ENCODE measurements at places on chromosomes 7 and 10. TPM values are rescaled to one million over a fixed set of nuclear protein-coding genes. Genes with fewer than 3 reads are reported as not detected.

- no peak overlapping the region for H3K27ac ChIP-seq
- H3K4me3 ChIP-seq: no peak overlapping the region
- no peaks in the 10 kb centered on the region for H3K36me3 ChIP-seq
Measured at GRCh38 chr10:31034098-31034909, 2.6 kb upstream of the ZNF438 start.

DNA sequence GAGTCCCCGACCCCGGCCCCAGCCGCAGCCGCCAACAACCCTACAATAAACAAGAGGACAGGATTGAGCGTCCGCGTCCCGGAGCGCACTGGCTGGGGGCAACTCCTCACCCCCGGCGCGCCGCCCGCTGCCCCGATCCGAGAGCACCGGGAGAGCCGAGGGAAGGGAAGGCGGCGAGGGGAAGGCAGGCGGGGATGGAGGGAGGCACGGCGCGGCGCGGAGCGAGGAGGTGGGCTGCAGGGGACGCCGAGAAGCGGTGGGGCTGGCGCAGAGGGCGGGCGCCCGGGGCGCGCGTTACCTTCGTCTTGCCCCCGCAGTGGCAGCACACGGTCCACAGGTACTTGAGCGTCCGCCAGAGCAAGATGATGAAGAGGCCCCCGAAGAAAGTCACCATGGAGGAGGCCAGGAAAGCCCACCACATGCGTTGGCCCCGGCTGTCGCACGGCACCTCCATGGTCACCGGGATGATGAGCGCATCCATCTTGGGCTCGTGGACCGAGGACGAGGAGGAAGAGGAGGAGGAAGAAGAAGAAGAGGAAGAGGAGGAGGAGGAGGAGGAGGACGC is 559 bp downstream of the KCNMA1 start:
- H3K27ac ChIP-seq: no peak overlapping the region
- no peak for DNase-seq
- no peaks in the 10 kb centered on the region for H3K36me3 ChIP-seq
- H3K27me3 ChIP-seq: no peaks in the 10 kb centered on the region
- peak overlapping the region; percentile 71 for H3K4me3 ChIP-seq
- H3K4me1 ChIP-seq: no peaks in the 10 kb centered on the region

HOXA2 gene
- polyA plus RNA-seq: 0.28 TPM

DNA sequence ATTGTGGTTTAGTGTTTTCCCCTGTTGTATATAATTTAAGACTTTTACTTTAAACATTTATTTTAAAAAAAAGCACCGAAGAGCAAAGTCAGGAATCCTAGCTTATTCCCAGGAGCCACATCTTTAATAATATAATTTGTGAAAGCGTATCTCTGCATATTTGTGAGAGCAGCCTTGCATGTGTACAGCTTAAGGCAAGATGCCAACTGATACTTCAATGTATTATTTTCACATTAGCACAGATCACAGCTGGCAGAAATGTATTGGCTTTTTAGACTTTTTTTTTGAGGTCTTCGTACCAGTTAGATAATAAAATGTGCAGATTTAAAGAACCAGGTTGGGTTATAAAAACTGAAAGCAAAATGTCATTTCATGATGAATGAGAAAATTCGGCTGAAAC is 845.7 kb upstream of the POT1 start:
- no peaks in the 10 kb centered on the region for H3K4me1 ChIP-seq
- DNase-seq: no peak
- H3K36me3 ChIP-seq: no peaks in the 10 kb centered on the region
- no peak overlapping the region for H3K27ac ChIP-seq
- H3K27me3 ChIP-seq: no peaks in the 10 kb centered on the region

DNA sequence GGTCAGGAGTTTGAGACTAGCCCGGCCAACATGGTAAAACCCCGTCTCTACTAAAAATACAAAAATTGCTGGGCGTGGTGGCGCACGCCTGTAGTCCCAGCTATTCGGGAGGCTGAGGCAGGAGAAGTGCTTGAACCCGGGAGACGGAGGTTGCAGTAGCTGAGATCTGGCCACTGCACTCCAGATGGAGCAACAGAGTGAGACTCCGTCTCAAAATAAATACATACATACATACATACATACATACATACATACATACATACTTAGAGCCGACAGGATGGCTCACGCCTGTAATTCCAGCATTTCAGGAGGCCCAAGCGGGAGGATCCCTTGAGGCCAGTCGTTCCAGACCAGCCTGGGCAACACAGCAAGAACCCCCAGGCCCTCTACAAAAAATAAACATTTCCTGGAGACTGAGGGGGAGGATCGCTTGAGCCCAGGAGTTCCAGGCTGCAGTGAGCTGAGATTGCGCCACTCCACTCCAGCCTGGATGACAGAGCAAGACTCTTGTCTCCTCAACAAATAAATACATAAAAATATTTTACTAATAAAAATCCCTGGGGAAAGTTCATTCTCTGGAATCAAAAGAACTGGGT is 90.9 kb upstream of the TNRC18 start:
- H3K36me3 ChIP-seq: no peaks in the 10 kb centered on the region
- H3K4me3 ChIP-seq: peak overlapping the region; percentile 92
- no peaks in the 10 kb centered on the region for H3K4me1 ChIP-seq

DNA sequence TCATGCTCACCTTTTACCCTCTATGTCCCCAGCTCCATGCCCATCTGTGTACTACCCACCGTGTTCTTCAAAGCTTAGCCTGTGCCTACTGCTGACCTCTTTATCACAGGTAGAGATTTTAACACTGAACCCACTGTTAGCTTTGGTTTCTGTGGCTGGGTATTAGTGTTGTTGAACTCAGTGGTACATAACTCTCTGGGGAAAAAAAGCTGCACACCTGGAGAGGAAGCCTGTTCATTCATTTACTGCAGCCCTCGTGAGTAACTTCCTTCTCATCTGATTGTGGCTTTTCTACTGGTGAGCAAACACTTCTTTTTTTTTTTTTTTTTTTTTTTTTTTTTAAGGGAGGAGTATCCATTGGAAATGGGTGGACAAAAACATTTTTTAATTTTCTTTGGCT is 326.3 kb downstream of the CCSER2 start:
- no peaks in the 10 kb centered on the region for H3K36me3 ChIP-seq
- H3K4me1 ChIP-seq: no peaks in the 10 kb centered on the region
- H3K27ac ChIP-seq: no peak overlapping the region
- H3K27me3 ChIP-seq: no peaks in the 10 kb centered on the region
- no peak for DNase-seq

GHRHR gene
- polyA plus RNA-seq: 0.47 TPM

CYP3A7 gene
- polyA plus RNA-seq: 0.23 TPM

UFSP1 gene
- polyA plus RNA-seq: 5.2 TPM

COL1A2 gene
- 18.5 TPM for polyA plus RNA-seq

DNA sequence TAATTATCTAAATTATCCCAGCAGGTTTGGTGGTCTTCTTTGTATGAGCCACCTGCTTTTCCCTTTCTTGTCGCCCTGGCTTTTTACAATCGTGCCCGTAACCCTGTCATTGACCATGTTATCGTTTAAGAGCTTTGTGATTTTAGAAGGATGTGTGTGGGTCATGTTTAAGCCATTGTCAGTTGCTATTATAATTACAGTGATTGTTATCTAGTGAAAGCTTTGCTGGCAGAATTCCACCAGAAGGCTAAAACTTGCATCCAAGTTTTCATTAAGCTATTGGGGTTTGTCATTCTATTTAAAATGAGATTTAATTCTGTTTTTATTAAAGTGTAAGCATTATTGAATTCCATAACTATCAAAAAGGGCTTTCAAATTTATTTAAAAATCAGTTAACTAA is 354.2 kb upstream of the TMEM229A start:
- H3K27me3 ChIP-seq: no peaks in the 10 kb centered on the region
- no peaks in the 10 kb centered on the region for H3K36me3 ChIP-seq
- no peak overlapping the region for H3K27ac ChIP-seq
- no peak for DNase-seq
- H3K4me3 ChIP-seq: no peak overlapping the region
- H3K4me1 ChIP-seq: no peaks in the 10 kb centered on the region

DNA sequence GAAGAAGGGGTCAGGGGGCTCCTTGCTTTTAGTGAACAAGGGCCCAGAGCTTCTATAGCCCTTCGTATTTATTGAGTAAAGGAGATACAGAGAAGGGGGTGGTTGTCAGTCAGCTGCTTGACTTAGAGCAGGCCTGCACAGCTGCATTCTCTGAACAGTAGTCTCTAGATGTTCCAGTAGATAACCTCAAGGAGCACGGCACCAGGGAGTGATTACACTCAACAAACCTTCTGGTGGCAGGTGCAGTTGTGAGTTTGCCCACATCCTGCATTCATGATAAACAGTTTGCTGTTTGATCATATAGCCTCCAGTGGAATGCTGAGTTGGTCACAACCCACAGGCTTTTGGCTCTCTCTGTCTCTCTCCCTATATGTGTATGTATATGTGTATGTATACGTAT is 70.0 kb upstream of the GJD4 start:
- H3K36me3 ChIP-seq: no peaks in the 10 kb centered on the region
- H3K27me3 ChIP-seq: no peaks in the 10 kb centered on the region
- no peak overlapping the region for H3K4me3 ChIP-seq
- H3K27ac ChIP-seq: no peak overlapping the region
- no peaks in the 10 kb centered on the region for H3K4me1 ChIP-seq

DNA sequence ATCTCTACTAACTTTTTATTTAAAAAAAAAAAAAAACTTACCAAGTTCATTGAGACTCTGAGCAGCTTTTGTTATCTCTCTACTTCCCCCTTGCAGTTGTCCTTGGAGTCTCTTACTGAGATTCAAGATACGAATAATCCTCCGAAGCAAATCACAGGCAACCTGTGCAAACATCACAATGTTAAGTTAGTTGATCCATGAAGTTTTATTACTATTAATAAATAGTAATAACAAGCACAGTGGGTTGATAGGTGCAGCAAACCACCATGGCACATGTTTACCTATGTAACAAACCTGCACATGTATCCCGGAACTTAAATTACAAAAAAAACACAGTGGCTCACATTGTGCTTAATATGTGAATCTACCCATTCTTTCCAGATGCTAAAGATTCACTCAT is 36.5 kb downstream of the COG5 start:
- H3K27ac ChIP-seq: no peak overlapping the region
- H3K4me3 ChIP-seq: no peak overlapping the region
- no peaks in the 10 kb centered on the region for H3K27me3 ChIP-seq
- no peaks in the 10 kb centered on the region for H3K4me1 ChIP-seq

CADPS2 gene
- polyA plus RNA-seq: 7.9 TPM

MAT1A gene
- polyA plus RNA-seq: 8.2 TPM

DNA sequence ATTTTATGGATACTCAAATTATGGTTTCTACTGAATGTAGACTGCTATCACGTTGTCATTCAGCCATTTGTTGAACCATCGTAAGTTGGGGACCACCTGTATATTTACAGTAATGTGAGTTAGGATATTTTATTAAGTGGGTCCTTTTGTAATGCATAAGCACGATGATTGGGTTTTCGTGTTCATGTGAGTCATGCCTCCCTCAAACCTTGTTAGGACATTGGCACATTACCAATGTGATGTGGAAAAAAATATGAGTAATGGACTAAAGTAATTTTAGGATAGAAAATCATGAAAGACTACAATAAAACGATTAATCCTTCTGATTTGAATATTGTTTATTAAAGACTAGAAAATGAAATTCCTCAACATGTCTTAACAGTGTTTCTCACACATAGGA is 8.7 kb downstream of the SMC3 start:
- DNase-seq: no peak
- H3K27me3 ChIP-seq: no peaks in the 10 kb centered on the region
- peaks cover 6% of the 10 kb centered on the region for H3K36me3 ChIP-seq
- H3K27ac ChIP-seq: no peak overlapping the region
- no peaks in the 10 kb centered on the region for H3K4me1 ChIP-seq
- no peak overlapping the region for H3K4me3 ChIP-seq

DGKI gene
- 0.05 TPM for polyA plus RNA-seq

DNA sequence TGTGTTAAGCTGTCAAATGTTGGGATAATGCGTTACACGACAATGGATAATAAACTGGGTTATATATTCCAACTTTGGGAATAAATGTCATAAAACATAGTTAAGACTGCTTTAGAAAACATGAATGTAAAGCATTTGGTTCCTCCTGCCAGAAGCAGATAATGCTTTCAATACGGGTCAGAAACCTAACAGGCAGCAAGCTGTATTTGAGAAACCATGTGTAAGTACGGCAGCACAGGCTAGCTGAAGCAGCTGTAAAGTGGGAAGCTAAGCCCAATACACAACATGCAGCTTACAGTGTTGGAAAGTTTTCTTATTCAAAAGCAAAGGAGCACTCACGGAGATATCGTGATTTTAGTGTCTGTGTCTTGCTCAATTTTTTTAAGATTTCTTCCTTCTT is 46.5 kb downstream of the MALSU1 start:
- no peak for DNase-seq
- H3K27ac ChIP-seq: no peak overlapping the region
- H3K36me3 ChIP-seq: no peaks in the 10 kb centered on the region

DNA sequence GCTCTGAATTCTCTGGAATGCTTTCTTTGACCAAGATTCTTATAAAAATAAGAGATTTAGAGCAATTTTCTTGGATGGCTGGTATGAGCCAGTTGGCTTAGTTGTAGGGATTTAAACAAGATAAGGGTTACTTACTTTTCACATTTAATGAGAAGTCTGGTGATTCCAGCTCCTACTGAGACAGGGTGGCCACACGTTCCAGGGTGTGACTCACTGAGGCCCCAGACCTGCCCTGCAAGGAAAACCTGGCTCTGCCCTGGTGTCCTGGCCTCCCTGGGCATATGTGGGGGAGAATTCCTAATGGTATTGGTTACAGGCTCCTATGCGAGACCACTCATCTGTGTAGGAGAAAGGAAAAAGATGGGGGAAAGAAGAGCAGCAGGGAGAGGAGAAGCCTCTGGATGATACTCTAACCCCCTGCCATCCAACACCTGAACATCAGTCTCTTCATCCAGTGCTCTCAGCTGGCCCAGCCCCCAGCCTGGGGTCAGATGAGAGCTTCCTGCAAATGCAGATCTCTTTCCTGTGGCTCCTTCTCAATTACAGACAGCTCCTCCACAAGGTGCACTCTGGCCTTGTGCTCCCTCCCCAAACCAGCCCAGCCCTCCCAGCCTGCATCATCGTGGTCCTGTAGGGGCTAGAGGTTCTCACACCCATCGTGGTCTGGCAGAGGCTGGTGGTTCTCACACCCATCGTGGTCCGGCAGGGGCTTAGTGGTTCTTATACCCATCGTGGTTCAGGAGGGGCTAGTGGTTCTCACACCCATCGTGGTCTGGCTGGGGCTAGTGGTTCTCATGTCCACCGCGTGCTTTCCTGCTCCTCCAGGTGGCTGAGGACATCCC is 139.9 kb downstream of the EGFR start:
- no peaks in the 10 kb centered on the region for H3K4me1 ChIP-seq
- DNase-seq: no peak
- H3K27me3 ChIP-seq: no peaks in the 10 kb centered on the region
- no peak overlapping the region for H3K27ac ChIP-seq
- no peaks in the 10 kb centered on the region for H3K36me3 ChIP-seq

- no peaks in the 10 kb centered on the region for H3K27me3 ChIP-seq
- no peaks in the 10 kb centered on the region for H3K4me1 ChIP-seq
- peak within 1 kb of the TSS; percentile 27 for H3K27ac ChIP-seq
Measured at GRCh38 chr7:94394437-94395140, at the start of gene COL1A2. Gene COL1A2 (plus strand): TSS chr7:94394895. CDS start chr7:94395032, 137 bp downstream.

RINT1 gene
- polyA plus RNA-seq: 14.1 TPM

- no peaks in the 10 kb centered on the region for H3K27me3 ChIP-seq
- H3K4me1 ChIP-seq: no peaks in the 10 kb centered on the region
- H3K27ac ChIP-seq: no peak within 1 kb of the TSS
- no peak within 1 kb of the TSS for H3K4me3 ChIP-seq
- DNase-seq: no peak
Measured at GRCh38 chr7:47948141-47948790, at the start of gene PKD1L1. Gene PKD1L1 (minus strand): TSS chr7:47948466. CDS start chr7:47948440, 26 bp downstream.

- H3K4me1 ChIP-seq: no peaks in the 10 kb centered on the region
- DNase-seq: no peak
- no peak overlapping the region for H3K27ac ChIP-seq
- H3K36me3 ChIP-seq: no peaks in the 10 kb centered on the region
Measured at GRCh38 chr10:121516093-121516865, 82.0 kb downstream of the FGFR2 start.

RPEL1 gene
- not detected for polyA plus RNA-seq
